ENCODE measurements at places on chromosomes 1 and 21.

- DNase-seq, result no peak
Observed at GRCh38 chr1:190975827-190976226, 498.2 kb upstream of the BRINP3 start.

DNA sequence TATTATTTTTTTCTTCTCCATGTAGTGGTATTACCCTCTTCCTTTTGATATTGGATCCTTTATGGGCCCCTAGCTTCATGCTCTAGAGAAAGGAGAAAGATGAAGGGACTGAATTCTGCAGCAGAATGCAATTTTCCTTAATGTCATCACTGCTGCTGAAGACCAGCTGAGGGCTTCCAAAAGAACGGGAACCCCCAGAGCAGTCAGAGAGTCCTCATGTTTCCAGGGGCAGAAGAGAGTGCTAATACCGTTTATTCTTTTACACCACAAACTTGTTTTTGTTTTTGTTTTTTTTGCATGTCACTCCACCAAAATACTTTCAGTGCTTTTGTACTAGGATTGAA lies 21.1 kb upstream of the TBX15 start:
- DNase-seq, result no peak

- no peak for DNase-seq
Observed at GRCh38 chr1:159339536-159339935, 37.4 kb downstream of the FCER1A start.

DNA sequence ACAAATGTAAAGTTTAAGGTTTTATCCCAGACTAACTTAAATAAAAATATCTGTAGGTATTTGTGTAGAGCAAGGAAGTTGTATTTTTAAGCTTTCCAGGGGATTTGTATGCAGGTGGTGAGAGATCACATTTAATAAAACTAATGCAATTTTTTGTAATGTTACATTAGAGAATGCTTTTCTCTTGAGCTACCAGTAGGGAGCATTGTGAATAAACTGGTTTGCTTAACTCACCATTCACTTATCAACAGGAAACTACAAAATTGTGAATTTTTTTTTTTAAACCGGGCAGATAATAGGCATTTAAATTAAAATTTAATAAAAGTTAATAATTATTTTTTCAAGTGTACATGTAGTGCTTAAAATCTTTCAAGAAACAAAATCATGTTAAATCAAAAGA lies 78.6 kb downstream of the IVNS1ABP start:
- DNase-seq, result no peak
